Left lung (tissue), 14 donors: ENCODE measurements at places on chromosomes 3 and 15. TPM values are rescaled to one million over a fixed set of nuclear protein-coding genes. Genes with fewer than 3 reads are reported as not detected.

The ACAD9 gene
- 45.8 TPM for polyA plus RNA-seq

The ANKRD34C gene
- not detected for polyA plus RNA-seq

The SPINT1 gene
- 69.2 TPM for polyA plus RNA-seq

The FAM107A gene
- 1.6 TPM for polyA plus RNA-seq

The SHISA5 gene
- polyA plus RNA-seq, result 111 TPM

The NOX5 gene
- polyA plus RNA-seq, result 0.83 TPM

The RGMA gene
- 15.5 TPM for polyA plus RNA-seq
